ENCODE measurements at places on chromosomes 1 and 21. TPM values are rescaled to one million over a fixed set of nuclear protein-coding genes. Genes with fewer than 3 reads are reported as not detected.
A peak's percentile ranks its signal among the peaks of the same experiment; 100 is the strongest.

GRCh38 chr21:38637161-38637560 is 138.9 kb upstream of the ERG start:
- no peaks in the 10 kb centered on the region for H3K27me3 ChIP-seq
- no peak overlapping the region for H3K4me3 ChIP-seq
- peaks cover 6% of the 10 kb centered on the region for H3K4me1 ChIP-seq
- H3K27ac ChIP-seq, result no peak overlapping the region
- H3K36me3 ChIP-seq, result no peaks in the 10 kb centered on the region

GRCh38 chr1:100626397-100626796 is 88.5 kb downstream of the GPR88 start:
- no peaks in the 10 kb centered on the region for H3K36me3 ChIP-seq
- no peak for DNase-seq
- H3K4me3 ChIP-seq, result no peak overlapping the region
- no peaks in the 10 kb centered on the region for H3K27me3 ChIP-seq
- peaks cover 42% of the 10 kb centered on the region for H3K4me1 ChIP-seq
- no peak overlapping the region for H3K27ac ChIP-seq

DNA sequence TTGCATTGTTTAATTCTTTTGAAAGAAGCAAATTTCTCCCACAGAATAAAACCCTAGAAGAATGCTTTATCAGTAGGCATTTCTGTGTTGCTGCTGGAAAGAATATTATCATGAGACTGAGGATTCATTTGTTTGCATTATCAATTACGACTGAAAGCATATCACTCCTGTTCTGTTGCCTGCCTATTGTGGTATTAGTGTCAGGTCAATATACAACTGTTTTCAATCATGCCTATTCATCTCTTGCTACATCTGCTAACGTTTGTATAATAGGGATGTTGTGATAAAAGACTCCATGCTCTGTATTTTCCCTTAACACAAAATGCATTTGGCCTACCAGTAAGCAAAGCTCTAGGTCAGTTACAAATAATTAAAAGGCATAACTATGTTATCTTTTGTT is 221.5 kb downstream of the PTPRC start:
- no peaks in the 10 kb centered on the region for H3K4me1 ChIP-seq
- no peak overlapping the region for H3K4me3 ChIP-seq
- no peak overlapping the region for H3K27ac ChIP-seq
- peaks cover 12% of the 10 kb centered on the region for H3K36me3 ChIP-seq
- no peaks in the 10 kb centered on the region for H3K27me3 ChIP-seq
- DNase-seq, result no peak

- peaks cover 42% of the 10 kb centered on the region for H3K4me1 ChIP-seq
- peak overlapping the region; percentile 57 for H3K4me3 ChIP-seq
These were observed 338.1 kb upstream of the SNX7 start for GRCh38 chr1:98323388-98323787.

- no peak overlapping the region for H3K27ac ChIP-seq
- H3K4me1 ChIP-seq, result no peaks in the 10 kb centered on the region
- H3K27me3 ChIP-seq, result no peaks in the 10 kb centered on the region
- no peak overlapping the region for H3K4me3 ChIP-seq
- no peak for DNase-seq
- no peaks in the 10 kb centered on the region for H3K36me3 ChIP-seq
These were observed 199.7 kb downstream of the TBX15 start for GRCh38 chr1:118788463-118788862.

GRCh38 chr1:175035865-175036264 is 12.6 kb upstream of the MRPS14 start:
- no peak overlapping the region for H3K27ac ChIP-seq
- H3K36me3 ChIP-seq, result no peaks in the 10 kb centered on the region
- H3K4me1 ChIP-seq, result no peaks in the 10 kb centered on the region

The PLEKHG5 gene
- polyA plus RNA-seq, result not detected

The ACTL8 gene
- polyA plus RNA-seq, result not detected

The VANGL1 gene
- 2.0 TPM for polyA plus RNA-seq

- H3K27me3 ChIP-seq, result no peaks in the 10 kb centered on the region
- no peak overlapping the region for H3K4me3 ChIP-seq
These were observed 187.8 kb upstream of the COA6 start for GRCh38 chr1:234185438-234185837.

The MPL gene
- polyA plus RNA-seq, result not detected

The SLAMF8 gene
- polyA plus RNA-seq, result 2.6 TPM

GRCh38 chr1:180227861-180228647 is 2.0 kb upstream of the LHX4 start:
- H3K4me1 ChIP-seq, result peaks cover 27% of the 10 kb centered on the region
- no peak overlapping the region for H3K27ac ChIP-seq
- DNase-seq, result no peak
- H3K27me3 ChIP-seq, result peaks cover 92% of the 10 kb centered on the region
- no peak overlapping the region for H3K4me3 ChIP-seq
- no peaks in the 10 kb centered on the region for H3K36me3 ChIP-seq

The TNFRSF8 gene
- polyA plus RNA-seq, result 13.8 TPM

DNA sequence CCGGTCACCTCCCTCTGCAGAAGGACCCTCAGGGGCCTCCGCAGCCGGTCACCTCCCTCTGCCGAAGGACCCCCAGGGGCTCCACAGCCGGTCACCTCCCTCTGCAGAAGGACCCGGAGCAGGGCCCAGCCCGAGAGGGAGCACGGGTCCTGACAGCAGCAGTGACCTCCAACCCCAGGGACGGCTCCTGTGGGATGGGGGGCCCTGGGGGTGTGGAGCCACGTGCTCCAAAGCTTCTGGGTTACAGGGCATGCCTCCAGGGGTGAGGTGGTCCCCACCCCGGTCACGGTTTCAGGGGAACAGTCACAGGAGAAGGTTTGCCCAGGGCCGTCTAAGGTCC is 40.3 kb downstream of the SLC19A1 start:
- no peaks in the 10 kb centered on the region for H3K36me3 ChIP-seq
- H3K27ac ChIP-seq, result no peak overlapping the region
- DNase-seq, result no peak

DNA sequence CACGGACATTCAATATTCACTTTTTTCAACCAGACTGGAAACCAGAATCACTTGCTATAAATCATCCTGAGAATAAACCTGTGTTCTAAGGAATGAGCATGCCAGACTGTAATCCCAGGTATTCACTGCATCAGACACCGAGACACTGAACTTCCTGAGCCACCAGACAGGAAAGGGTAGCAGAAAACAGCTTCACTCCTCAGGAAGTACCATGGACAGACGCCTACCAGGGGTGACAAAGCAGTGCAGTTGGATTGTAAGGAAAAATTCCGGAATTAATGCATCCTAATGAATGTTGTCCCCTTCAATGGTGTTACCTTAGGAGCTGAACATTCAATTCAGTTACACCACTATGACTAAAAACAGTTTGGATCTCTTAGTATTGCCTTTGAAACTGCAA is 156.1 kb downstream of the PIGK start:
- peaks cover 9% of the 10 kb centered on the region for H3K4me1 ChIP-seq
- peaks cover 23% of the 10 kb centered on the region for H3K27me3 ChIP-seq
- no peak for DNase-seq
- no peaks in the 10 kb centered on the region for H3K36me3 ChIP-seq

GRCh38 chr1:204572923-204573922 is 57.0 kb downstream of the MDM4 start:
- H3K27me3 ChIP-seq, result no peaks in the 10 kb centered on the region
- H3K27ac ChIP-seq, result no peak overlapping the region

GRCh38 chr1:18972991-18973390 is 16.5 kb upstream of the IFFO2 start:
- H3K4me3 ChIP-seq, result no peak overlapping the region
- DNase-seq, result peak; percentile 62
- peaks cover 3% of the 10 kb centered on the region for H3K27me3 ChIP-seq
- H3K36me3 ChIP-seq, result no peaks in the 10 kb centered on the region
- H3K27ac ChIP-seq, result no peak overlapping the region

GRCh38 chr1:2312515-2313301 is 78.6 kb downstream of the MORN1 start:
- peaks cover 15% of the 10 kb centered on the region for H3K4me1 ChIP-seq
- peaks cover 43% of the 10 kb centered on the region for H3K27me3 ChIP-seq
- DNase-seq, result no peak
- no peak overlapping the region for H3K4me3 ChIP-seq
- H3K36me3 ChIP-seq, result peaks cover 14% of the 10 kb centered on the region

DNA sequence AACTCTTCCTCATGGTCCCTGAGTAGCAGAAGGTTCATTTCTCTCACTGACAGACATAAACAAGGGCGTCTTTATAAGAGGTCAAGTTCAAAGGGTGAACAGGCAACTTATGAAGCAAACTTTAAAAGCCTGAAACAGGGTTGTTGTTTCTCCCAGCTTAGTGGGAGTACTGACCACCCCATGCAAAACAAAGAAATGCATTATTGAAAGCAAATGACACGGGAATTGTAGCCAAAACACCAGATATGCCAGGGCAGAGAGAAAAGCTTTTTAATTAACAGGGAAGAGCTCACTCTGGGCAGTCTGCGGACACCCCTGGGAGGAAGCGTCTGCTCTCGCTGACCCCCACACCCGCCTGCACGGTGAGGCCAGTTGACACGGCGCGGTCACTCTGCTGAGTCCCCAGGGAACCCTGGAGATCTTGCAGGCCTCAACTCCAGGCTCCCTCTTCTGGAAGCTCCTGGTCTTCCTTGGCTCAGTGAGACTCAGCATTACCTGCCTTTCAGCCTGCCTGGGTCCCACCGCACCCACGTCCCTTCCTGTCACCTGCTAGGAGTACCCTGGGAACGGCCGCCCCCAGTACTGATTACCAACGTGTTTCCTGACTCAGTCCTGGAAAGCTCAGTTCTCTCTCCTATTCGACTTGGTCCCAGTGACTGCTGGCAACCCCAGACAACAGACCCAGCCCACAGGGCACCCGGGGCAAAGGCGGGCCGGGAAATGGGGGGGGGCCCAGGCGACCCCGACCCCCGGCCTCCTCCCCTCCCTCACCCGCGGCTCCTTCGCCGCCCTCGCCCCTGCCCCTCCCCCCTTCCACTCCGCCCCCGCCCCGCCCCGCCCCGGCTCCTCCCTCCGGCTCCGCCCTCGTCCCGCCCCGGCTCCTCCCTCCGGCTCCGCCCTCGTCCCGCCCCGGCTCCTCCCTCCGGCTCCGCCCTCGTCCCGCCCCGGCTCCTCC is 972 bp downstream of the CFAP410 start:
- no peaks in the 10 kb centered on the region for H3K27me3 ChIP-seq
- peak overlapping the region; percentile 3 for H3K4me3 ChIP-seq
- H3K4me1 ChIP-seq, result peaks cover 18% of the 10 kb centered on the region
- peak overlapping the region; percentile 7 for H3K27ac ChIP-seq
- no peak for DNase-seq
